ENCODE measurements at places on chromosomes 2 and 18. TPM values are rescaled to one million over a fixed set of nuclear protein-coding genes. Genes with fewer than 3 reads are reported as not detected.

The NOL4 gene
- polyA plus RNA-seq: not detected

DNA sequence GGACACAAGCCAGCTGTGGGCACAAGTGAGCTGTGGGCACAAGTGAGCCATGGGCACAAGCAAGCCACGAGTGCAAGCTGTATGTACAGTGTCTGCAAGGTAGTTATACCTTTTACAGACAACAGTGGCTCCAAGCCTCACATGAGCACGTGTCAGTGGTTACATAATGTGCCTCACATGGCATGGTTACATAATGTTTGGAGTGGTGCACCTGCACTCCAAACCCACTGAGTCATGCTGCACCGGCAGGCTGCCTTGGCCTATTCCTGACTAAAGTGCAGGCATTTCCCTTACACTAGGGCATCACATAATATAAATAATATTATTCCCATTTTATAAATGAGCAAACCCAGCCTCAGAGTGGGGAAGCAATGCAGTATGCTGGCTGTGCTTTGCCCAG, 62.6 kb downstream of the MARCO start:
- no peaks in the 10 kb centered on the region for H3K36me3 ChIP-seq
- H3K4me1 ChIP-seq: no peaks in the 10 kb centered on the region
- no peak overlapping the region for H3K27ac ChIP-seq
- peaks cover 27% of the 10 kb centered on the region for H3K27me3 ChIP-seq
- no peak overlapping the region for H3K4me3 ChIP-seq

GRCh38 chr2:118095610-118096009, 7.3 kb downstream of the INSIG2 start:
- peaks cover 1% of the 10 kb centered on the region for H3K4me1 ChIP-seq
- H3K36me3 ChIP-seq: 0 out of 2 replicates have a peak, but pooled peaks cover 5% of the 10 kb centered on the region
- DNase-seq: peak; percentile 7

- no peaks in the 10 kb centered on the region for H3K36me3 ChIP-seq
- H3K4me1 ChIP-seq: no peaks in the 10 kb centered on the region
- DNase-seq: no peak
- no peak overlapping the region for H3K27ac ChIP-seq
Observed at GRCh38 chr18:76750917-76751890, 71.2 kb upstream of the ZNF236 start.

The ARHGAP25 gene
- polyA plus RNA-seq: not detected

DNA sequence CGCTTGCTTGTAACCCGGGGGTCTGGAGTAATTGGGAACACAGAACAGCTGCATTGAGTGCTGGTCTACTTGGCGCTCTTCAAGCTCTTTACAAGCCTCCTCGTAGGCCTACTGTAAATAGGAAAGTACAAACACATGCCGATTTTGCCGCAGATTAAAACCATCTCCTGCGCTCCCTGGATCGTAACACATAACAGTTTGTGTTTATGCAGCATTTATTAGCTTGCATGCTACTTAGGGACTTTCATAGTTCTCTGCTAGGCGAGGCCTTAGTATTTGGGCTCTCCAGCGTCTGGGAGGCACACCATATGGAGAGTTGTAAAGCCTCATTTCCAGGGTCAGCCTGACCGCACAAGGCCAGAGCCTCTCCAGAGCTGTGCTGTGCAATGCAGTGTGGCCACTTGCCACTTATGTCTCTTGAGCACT, 84.0 kb upstream of the HAAO start:
- no peak overlapping the region for H3K4me3 ChIP-seq
- no peaks in the 10 kb centered on the region for H3K27me3 ChIP-seq
- H3K27ac ChIP-seq: no peak overlapping the region

The CYP27C1 gene
- polyA plus RNA-seq: 0.70 TPM

The TCF7L1 gene
- polyA plus RNA-seq: 1.8 TPM

GRCh38 chr2:111030945-111031344, 89.8 kb upstream of the BCL2L11 start:
- peaks cover 35% of the 10 kb centered on the region for H3K27me3 ChIP-seq
- no peak overlapping the region for H3K4me3 ChIP-seq
- H3K4me1 ChIP-seq: no peaks in the 10 kb centered on the region
- no peaks in the 10 kb centered on the region for H3K36me3 ChIP-seq
- no peak for DNase-seq

DNA sequence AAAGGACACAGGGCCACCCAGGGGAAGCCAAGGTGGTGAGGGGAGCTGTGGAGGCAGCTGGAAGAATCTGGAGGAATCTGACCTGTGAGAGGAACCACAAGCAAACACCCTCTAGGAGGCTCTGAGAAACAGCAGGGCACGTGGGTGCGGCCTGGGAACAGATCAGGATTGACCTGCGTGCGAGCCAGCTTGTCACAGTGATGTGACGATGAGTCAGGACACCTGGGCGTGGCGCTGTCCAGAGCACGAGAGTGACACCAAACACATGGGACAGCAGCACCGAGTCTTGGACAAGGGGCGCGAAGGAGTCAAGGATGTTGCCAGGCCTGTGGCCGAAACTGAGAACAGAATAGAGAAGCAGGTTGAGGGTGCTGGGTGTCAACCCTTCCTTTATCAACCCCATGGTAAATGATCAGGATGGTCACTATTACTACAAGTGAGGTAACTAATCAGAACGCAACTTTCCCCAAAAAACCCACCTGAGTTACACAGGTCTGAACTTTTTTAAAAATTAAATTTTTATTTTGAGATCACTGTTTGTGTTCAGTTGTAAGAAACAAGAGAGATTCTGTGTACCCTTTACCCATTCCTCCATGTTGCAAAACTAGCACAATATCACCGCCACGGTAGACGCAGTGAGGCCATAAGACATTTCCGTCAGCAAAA, 637 bp upstream of the SFT2D3 start:
- H3K27me3 ChIP-seq: no peaks in the 10 kb centered on the region
- DNase-seq: peak; percentile 21
- no peaks in the 10 kb centered on the region for H3K36me3 ChIP-seq
- H3K4me1 ChIP-seq: peaks cover 33% of the 10 kb centered on the region
- peak overlapping the region; percentile 71 for H3K4me3 ChIP-seq
- peak overlapping the region; percentile 91 for H3K27ac ChIP-seq

DNA sequence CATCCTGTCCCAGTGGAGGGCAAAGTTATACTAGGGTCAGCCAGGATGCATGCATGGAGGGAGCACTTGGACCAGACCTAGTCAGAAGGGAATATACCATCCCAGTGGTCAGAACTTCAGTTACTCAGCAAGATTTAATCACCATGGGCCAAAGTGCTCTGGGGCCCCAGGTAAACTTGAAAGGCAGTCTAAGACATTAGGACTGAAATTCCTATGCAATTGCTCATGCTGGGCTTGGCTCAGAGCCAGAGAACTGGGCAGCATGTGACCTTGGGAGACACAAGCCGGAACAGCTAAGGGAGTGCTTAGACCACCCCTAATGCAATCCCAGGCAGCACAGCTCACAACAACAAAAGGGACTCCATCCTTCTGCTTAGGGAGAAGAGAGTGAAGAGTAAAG, 401.3 kb downstream of the KCNJ3 start:
- no peaks in the 10 kb centered on the region for H3K36me3 ChIP-seq
- no peak for DNase-seq
- no peaks in the 10 kb centered on the region for H3K27me3 ChIP-seq
- H3K4me1 ChIP-seq: no peaks in the 10 kb centered on the region
- no peak overlapping the region for H3K4me3 ChIP-seq
- H3K27ac ChIP-seq: no peak overlapping the region

DNA sequence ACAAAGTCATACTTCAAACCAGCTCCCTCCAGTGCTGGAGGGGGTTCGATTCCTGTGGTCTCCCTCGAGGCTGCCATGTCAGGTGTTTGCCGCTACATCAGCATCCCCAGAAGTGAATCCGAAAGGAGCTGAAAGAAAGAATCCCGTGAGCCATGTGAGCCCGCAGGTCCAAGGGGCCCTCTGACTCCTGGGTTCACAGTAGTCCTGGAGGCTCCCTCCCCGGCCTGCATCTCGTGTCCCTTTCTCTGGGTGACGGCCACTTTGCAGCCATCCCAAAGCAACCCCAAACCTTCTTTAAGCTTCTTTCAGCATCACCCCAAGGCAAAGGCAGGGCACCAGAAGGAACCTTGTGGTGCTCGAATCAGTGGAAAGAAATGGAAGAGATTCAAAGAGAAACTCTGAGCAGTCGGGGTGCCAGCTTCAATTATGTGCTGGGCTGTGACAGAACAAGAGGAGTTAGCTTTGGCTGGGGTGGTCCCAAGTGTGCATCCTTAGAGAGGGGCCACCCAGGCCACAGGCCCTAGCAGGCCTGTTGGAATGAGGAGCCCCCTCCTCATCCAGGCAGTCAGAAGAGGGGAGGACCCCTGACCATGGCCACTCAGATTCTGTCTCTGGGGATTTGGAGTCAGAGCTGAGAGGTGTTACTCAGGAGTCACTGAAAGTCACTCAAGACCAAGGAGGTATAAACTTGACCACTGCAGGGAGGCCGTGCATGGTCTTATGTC, 59.7 kb downstream of the CIB4 start:
- H3K27me3 ChIP-seq: peaks cover 66% of the 10 kb centered on the region
- DNase-seq: no peak
- no peaks in the 10 kb centered on the region for H3K36me3 ChIP-seq
- H3K4me3 ChIP-seq: no peak overlapping the region
- no peak overlapping the region for H3K27ac ChIP-seq

The GKN1 gene
- polyA plus RNA-seq: not detected

The HAAO gene
- 0.36 TPM for polyA plus RNA-seq

DNA sequence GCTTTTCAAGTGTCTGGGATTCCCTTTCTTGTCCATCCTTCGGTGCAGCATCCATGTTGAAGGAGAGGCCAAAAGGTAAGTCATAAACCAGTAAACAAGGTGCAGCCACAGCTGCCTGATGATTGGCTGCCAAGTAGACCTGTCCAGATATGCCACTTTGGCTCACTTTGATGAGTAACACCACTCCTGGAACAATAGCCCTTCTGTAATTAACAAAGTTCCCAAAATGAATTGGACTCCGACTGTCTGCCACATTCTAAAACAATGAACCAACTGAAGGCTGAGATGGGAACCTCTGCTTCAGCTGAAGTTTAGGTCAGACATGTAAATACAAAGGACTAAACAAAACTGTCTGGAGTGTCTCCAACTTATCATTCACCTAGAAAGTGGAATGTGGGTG, 82.2 kb upstream of the LGALSL start:
- DNase-seq: no peak
- no peaks in the 10 kb centered on the region for H3K4me1 ChIP-seq
- H3K27me3 ChIP-seq: peaks cover 21% of the 10 kb centered on the region

DNA sequence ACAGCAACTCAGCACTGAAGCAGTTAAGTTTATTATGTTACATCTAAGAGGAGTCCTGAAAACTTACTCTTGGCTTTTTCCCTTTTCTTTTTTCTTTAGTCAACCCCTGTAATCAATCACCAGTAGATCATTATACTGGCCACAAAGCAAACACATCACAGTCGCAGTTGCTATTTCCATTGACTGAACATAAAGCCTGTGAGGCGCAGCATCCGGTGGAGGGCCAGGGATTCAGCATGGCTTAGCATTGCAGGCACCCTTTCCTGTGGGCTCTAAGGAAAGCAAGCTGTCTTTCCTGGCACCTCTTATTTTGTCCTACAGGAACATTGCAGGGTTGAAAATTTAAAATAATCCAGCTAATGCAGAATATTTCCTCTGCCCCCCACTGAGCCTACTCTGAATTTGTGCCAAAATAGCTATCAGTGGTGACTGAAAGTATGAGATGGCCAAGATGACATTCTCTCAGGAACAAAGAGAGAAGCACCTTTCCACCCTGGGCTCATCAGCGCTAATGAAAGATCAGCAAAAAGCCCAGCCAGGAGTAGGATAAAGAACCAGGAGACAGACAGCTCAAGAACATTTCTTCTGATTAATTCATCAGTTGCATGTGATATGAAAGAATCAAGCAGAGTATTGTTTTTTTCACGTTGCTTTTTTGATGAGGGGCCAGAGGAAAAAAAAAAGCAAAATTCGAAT, 85.3 kb upstream of the SULT1C3 start:
- no peaks in the 10 kb centered on the region for H3K4me1 ChIP-seq
- no peaks in the 10 kb centered on the region for H3K27me3 ChIP-seq
- no peak overlapping the region for H3K4me3 ChIP-seq
- H3K36me3 ChIP-seq: no peaks in the 10 kb centered on the region

Measured in GM23248 (cell line).